ENCODE measurements at places on chromosomes 1 and 21.

DNA sequence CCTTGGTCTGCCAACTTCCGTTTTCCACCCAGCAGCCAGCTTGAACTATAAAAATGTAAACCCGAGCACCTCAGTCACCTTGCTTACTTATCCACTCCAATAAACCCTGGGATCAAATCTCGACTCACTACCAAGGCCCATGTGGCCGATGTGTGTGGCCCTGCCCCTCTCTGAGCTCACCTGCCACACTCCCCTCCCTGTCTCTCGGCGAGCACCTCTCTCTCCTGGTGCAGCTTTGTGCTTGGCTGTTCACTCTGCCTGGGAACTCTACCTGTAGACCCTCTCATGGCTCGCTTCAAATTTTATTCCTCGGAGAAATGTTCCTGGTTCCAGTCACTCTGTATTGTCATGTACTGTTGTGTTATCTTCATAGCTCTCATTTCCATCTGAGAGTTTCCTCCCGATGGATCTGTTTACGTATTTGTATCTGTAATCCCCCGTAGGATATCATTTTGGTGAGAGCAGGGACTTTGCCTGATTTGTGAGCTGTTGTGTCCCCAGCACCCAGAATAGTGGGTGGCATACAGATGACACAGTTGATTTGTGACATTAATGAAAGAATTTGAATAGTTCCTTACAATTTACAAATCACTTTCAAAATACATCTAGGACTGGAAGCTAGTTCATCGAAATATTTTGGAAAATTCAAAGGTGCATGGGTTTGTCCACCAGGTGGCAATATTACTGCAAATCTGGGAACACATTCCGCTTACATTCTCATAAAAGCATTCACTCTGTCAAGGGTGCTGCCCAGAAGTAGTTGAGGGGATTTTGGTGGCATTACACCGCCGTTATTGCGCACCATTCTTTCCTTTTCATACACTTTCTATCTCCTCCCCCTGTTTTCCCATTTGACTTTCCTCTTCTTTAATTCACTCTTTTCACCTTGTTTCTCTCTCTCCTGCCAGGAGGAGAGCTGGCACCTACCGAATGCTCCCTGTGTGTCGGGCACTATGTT, 95.3 kb downstream of the ABCA4 start:
- peak; percentile 85 for DNase-seq

GRCh38 chr1:232614811-232615210, 15.1 kb downstream of the SIPA1L2 start:
- no peak for DNase-seq

- peak; percentile 66 for DNase-seq
These were observed 722 bp downstream of the NPHP4 start for GRCh38 chr1:5991381-5992025.

GRCh38 chr1:87093286-87093685, 178.9 kb downstream of the HS2ST1 start:
- DNase-seq, result no peak

DNA sequence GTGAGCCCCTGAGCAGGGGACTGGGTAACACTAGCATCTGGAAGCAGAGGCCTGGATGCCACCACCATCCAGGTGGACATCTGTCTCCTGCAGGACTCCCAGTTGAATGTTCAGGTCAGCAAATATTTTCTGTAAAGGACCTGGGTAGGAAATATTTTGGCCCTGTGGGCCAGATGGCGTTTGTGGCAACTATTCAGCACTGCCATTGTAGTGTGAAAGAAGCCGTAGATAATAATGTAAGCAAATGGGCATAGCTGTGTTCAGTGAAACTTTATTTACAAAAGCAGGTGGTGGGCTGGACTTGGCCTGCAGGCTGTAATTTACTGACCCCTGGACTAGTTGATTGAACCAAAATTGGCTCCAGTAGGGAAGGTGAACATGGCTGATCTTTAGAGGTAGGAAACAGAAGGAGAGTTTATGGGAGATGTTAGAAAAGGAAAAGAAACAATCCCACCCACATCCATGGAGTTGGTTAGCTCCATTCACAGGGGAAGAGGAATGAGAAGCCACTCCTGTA, 20.0 kb upstream of the CD101 start:
- no peak for DNase-seq
